Aorta (tissue), 5 donors: ENCODE measurements at places on chromosomes 5 and 9. TPM values are rescaled to one million over a fixed set of nuclear protein-coding genes. Genes with fewer than 3 reads are reported as not detected.
A peak's percentile ranks its signal among the peaks of the same experiment; 100 is the strongest.

The FAM169A gene
- 2.2 TPM for total RNA-seq

The ADGRV1 gene
- total RNA-seq, result 0.62 TPM

The LCN12 gene
- 1.6 TPM for total RNA-seq

- no peak for DNase-seq
- H3K4me1 ChIP-seq, result no peaks in the 10 kb centered on the region
- H3K27me3 ChIP-seq, result no peaks in the 10 kb centered on the region
Measured at GRCh38 chr5:149724130-149724840, 5.8 kb upstream of the PPARGC1B start.

DNA sequence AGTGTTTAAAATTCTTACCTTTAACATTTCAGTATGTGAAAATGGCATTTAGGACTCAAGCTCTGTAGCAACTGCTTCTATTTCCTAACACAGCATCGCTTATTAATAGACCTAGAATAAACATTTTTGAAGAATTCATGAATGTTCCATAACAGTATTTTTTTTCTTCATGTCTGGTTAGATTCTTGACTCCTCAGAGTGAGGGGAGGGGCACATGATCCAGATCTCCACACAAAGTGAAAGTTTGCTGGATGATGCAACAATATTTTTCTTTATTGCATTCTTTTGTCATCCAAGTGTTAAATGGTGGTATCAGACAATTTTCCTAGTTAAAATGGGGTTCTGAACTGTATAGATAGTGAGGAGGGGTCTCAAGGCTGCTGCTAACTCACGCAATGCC lies 130.8 kb upstream of the MAN2A1 start:
- no peak overlapping the region for H3K4me3 ChIP-seq
- H3K4me1 ChIP-seq, result peaks cover 6% of the 10 kb centered on the region
- no peak overlapping the region for H3K27ac ChIP-seq
- H3K36me3 ChIP-seq, result no peaks in the 10 kb centered on the region
- H3K27me3 ChIP-seq, result no peaks in the 10 kb centered on the region

GRCh38 chr5:88807327-88807726 lies 75.7 kb downstream of the MEF2C start:
- DNase-seq, result no peak
- no peak overlapping the region for H3K4me3 ChIP-seq
- no peaks in the 10 kb centered on the region for H3K4me1 ChIP-seq
- H3K27me3 ChIP-seq, result no peaks in the 10 kb centered on the region
- no peak overlapping the region for H3K27ac ChIP-seq
- no peaks in the 10 kb centered on the region for H3K36me3 ChIP-seq

DNA sequence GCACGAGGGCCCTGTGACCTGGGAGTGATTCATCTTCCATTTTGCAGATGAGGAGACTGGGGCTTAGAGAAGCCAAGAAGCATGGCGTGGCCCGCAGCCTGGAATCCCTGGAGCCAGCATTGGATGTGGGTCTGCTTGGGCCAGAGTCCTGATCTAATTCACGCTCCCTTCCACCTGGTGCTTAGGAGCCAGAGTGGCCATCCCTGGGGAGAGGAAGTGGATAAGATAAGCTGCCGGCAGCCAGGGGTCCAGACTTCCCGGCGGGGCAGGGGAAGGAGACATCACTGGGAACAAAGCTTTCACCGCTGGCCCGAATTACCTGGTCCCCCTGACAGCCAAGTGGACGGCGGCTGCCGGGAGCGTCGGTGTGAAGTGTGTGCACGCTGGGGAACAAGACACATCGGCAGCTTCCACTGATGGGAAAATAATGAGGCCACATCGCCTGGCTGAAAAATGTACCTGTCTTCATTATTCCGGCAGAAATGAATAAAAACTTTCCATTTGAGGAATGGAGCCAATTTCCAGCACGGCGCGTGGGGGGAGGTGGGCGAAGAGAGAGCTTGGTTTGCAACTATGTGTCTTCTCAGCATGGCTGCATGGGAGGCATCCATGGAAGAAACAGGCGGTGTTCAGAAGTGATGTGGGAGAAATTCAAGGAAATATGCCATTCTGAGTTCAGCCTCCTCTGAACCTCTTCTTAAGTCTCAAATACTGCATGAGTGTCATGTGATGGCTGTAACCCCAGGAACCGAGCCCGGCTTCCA lies 78.5 kb downstream of the OLFM1 start:
- H3K4me3 ChIP-seq, result no peak overlapping the region
- DNase-seq, result no peak
- H3K4me1 ChIP-seq, result no peaks in the 10 kb centered on the region
- H3K27me3 ChIP-seq, result no peaks in the 10 kb centered on the region

- no peaks in the 10 kb centered on the region for H3K4me1 ChIP-seq
- H3K27ac ChIP-seq, result no peak overlapping the region
- H3K4me3 ChIP-seq, result no peak overlapping the region
- no peak for DNase-seq
- no peaks in the 10 kb centered on the region for H3K36me3 ChIP-seq
Measured at GRCh38 chr5:125798307-125798706, 624.9 kb upstream of the GRAMD2B start.

DNA sequence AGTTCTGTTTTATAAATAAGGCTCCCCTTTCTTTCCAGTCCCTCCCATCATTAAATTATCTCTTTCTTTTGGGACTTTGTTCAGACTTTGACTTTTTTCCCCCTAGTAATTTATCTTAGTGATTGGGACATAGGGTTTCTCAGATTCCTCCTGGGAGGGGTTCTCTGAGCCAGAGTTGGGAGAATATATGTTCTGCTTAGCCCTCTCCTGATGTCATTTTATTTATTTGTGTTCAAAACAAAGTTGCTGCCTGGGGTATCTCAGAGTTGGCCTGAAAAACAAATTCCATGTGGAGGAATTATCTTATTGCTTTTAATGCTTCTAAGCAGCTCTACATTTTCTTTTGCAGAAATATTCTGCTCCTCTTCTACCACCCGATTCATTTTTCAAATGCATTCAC lies 211.0 kb downstream of the PCSK5 start:
- no peaks in the 10 kb centered on the region for H3K27me3 ChIP-seq
- DNase-seq, result no peak
- H3K4me3 ChIP-seq, result no peak overlapping the region
- H3K4me1 ChIP-seq, result peaks cover 2% of the 10 kb centered on the region
- H3K36me3 ChIP-seq, result peaks cover 4% of the 10 kb centered on the region

GRCh38 chr5:122723606-122724352 lies 51.1 kb upstream of the SNX2 start:
- no peak overlapping the region for H3K4me3 ChIP-seq
- H3K27ac ChIP-seq, result no peak overlapping the region
- no peaks in the 10 kb centered on the region for H3K36me3 ChIP-seq

DNA sequence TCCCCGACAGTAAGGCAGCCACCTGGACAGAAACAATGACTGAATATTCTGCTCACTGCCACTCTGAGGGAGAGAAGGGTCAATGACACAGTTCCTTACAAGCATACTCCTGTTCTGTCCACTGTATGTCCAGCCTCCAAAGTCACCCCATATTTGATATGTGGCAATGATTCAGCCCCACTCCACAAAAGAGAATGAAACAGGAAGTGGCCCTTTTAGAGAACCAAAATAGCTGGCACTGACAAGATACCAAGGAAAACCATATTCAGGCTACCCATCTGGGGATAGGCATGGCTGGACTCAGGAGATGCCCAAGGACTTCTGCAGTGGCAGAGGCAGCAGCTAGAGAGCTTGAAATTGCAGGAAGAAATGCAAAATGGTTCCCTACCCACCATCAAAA lies 12.8 kb upstream of the GFRA3 start:
- no peaks in the 10 kb centered on the region for H3K4me1 ChIP-seq
- no peak for DNase-seq
- no peak overlapping the region for H3K4me3 ChIP-seq
- no peaks in the 10 kb centered on the region for H3K27me3 ChIP-seq
- H3K36me3 ChIP-seq, result no peaks in the 10 kb centered on the region

GRCh38 chr9:12538842-12539579 lies 154.2 kb upstream of the TYRP1 start:
- H3K36me3 ChIP-seq, result no peaks in the 10 kb centered on the region
- no peak overlapping the region for H3K4me3 ChIP-seq
- no peaks in the 10 kb centered on the region for H3K4me1 ChIP-seq
- DNase-seq, result no peak
- H3K27ac ChIP-seq, result no peak overlapping the region

DNA sequence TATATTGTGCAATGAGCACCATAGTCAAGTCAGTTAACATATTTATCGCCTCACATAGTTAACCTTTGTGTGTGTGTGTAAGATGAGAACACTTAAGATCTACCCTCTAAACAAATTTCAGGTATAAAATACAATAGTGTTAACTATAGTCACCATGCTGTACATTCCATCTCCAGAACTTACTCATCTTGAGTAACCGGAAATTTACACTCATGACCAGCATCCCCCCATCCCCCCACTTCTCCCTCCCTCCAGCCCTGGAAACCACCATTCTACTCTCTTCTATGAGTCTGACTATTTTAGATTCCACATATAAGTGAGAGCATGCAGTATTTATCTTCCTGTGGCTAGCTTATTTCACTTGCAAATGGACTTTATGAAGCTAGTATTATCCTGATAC lies 40.3 kb downstream of the ZNF354A start:
- no peak for DNase-seq
- H3K4me3 ChIP-seq, result no peak overlapping the region
- H3K27me3 ChIP-seq, result no peaks in the 10 kb centered on the region
- no peak overlapping the region for H3K27ac ChIP-seq
- no peaks in the 10 kb centered on the region for H3K4me1 ChIP-seq

GRCh38 chr5:82165740-82166530 lies 112.2 kb downstream of the RPS23 start:
- no peak overlapping the region for H3K4me3 ChIP-seq
- DNase-seq, result peak; percentile 77
- no peaks in the 10 kb centered on the region for H3K4me1 ChIP-seq
- H3K27me3 ChIP-seq, result no peaks in the 10 kb centered on the region
- no peaks in the 10 kb centered on the region for H3K36me3 ChIP-seq

- H3K4me1 ChIP-seq, result no peaks in the 10 kb centered on the region
- DNase-seq, result no peak
- H3K27me3 ChIP-seq, result no peaks in the 10 kb centered on the region
- H3K27ac ChIP-seq, result no peak overlapping the region
- no peaks in the 10 kb centered on the region for H3K36me3 ChIP-seq
- no peak overlapping the region for H3K4me3 ChIP-seq
Measured at GRCh38 chr5:56735849-56736641, 79.3 kb upstream of the MAP3K1 start.

DNA sequence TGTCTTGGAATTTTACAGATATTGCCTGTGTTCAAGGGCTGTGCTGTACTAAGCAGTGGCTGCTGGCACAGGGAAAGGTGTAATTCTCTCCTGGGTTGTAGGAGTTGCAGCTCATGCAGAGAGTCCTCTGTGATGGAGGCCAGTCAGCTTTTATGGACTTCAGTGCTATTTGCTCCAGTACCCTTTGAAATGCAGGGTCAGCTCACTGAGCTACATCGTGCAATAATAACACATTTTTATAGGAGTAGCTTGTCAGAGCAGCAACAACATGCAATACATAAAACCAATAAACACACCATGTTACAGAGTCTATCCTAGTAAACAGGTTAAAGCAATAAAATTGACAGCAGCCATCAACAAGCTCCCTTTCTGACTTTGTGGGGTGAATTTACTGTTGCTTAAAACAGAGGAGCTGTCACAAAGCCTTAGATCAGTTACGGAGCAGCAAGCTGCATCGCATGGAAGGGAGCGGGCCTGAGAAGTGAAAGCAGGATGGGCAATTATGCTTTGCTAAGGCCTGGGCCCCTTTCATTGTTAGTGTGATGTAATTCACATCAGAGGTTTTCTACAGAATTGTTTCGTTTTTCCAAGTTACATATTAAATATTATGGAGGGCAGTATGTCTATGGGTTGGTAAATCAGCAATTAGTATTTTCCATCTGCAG lies 16.8 kb downstream of the CD180 start:
- no peaks in the 10 kb centered on the region for H3K27me3 ChIP-seq
- no peak overlapping the region for H3K4me3 ChIP-seq
- no peaks in the 10 kb centered on the region for H3K4me1 ChIP-seq
- H3K27ac ChIP-seq, result no peak overlapping the region
- no peaks in the 10 kb centered on the region for H3K36me3 ChIP-seq
- DNase-seq, result no peak

DNA sequence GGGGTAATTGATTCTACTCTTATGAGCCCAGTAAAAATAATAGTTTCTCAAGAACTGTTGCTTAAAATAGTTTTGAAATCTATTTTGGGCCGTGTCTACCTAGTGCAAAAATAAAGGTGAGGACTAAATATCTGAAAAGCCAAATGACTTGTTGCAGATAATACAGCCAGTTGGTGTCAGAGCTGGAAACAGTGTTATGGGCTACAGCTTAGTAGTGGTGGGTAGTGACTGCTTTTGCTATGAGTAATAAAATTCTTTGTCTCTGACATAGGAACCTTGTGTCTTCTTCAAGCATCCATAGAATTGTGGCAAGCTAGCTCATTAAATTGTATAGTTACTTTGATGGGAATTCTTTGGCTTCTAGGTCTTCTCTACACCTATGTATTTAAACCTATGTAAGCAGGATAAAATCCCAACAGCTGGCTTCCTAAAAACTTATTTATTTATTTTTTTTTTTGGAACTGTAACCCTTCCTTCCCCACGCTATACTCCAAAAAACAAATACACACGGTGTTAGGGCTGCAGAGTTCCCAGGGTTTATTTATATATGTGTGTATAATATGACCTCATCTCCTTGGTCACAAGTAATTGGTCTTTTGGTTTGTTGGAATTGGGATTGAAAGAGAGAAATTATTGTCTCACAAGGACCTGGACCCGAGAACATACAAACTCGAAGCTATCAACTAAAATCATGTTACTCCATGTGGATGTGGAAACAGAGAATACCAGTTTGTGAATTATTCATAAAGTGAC lies 138.0 kb downstream of the NUDT12 start:
- no peak overlapping the region for H3K4me3 ChIP-seq
- H3K4me1 ChIP-seq, result no peaks in the 10 kb centered on the region
- H3K27me3 ChIP-seq, result no peaks in the 10 kb centered on the region
- no peak for DNase-seq
- H3K36me3 ChIP-seq, result no peaks in the 10 kb centered on the region

DNA sequence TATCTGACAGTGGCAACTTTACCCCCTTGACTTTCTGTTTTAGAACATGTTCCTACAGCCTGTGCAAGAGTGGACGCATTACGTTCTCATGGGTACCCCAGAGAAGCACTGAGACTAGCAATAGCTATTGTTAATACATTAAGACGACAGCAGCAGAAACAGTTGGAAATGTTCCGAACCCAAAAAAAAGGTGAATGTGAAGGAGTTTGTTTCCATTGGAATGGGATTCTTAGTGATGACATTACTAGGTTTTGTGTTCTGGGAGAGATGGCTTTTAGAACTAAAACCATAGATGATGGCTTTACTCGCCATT lies 194.1 kb downstream of the ZSWIM6 start:
- no peaks in the 10 kb centered on the region for H3K36me3 ChIP-seq
- H3K27ac ChIP-seq, result no peak overlapping the region
- H3K4me3 ChIP-seq, result no peak overlapping the region

DNA sequence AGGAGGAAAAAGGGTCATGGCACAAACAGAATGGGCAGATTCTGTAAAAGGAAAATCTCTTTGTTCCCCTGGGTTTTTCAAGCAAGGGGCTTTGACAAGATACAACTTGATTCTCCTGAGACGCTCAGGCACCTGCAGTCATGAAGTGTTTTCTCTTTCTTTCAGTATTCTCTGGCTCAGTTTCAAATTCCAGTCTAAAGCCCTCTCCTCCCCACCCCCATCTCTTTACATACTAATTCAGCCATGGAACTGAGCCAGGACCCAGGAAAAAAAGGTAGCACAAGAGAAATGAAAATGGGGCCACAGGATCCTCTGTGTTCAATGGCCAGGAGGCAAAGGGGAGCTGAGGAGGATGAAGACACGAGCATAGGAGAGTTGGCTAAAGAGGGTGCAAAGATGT lies 408.4 kb downstream of the SPOCK1 start:
- H3K27ac ChIP-seq, result no peak overlapping the region
- no peaks in the 10 kb centered on the region for H3K27me3 ChIP-seq
- no peak overlapping the region for H3K4me3 ChIP-seq
- DNase-seq, result no peak
- H3K4me1 ChIP-seq, result no peaks in the 10 kb centered on the region
